Stimulated activated CD4-positive, alpha-beta T cell treated with anti-CD3 and anti-CD28 coated beads, Interleukin-1b, Interleukin-23, amount 100 ng/mL, for 24 hours (primary cell): ENCODE measurements at places on chromosomes 3 and 15.
A peak's percentile ranks its signal among the peaks of the same experiment; 100 is the strongest.

GRCh38 chr3:188296761-188297612 lies 143.0 kb downstream of the LPP start:
- no peak for DNase-seq

- no peak for DNase-seq
Observed at GRCh38 chr3:193271101-193271840, 30.2 kb downstream of the PLAAT1 start.

DNA sequence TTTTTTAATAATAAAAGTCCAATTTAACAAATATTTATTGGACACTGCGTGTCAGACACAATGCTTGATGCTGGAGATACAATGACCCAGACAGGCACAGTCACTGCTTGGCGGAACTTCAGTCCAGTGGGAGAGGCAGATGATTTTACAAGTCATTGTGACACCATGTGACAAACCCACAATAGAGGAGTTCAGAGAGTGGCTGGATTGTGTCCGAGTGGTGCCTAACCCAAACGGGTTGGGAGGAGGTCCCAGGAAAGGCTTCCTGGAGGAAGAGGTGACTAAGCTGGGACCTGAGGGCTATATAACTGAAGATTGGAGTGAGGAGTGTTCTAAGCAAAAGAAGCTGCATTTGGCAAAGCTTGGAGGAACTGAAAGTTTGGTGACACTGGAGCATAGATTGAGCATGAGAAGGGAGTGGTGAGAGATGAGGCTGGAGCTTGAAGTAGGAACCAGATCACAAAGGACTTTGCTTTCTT lies 41.4 kb downstream of the CRTC3 start:
- no peak for DNase-seq

DNA sequence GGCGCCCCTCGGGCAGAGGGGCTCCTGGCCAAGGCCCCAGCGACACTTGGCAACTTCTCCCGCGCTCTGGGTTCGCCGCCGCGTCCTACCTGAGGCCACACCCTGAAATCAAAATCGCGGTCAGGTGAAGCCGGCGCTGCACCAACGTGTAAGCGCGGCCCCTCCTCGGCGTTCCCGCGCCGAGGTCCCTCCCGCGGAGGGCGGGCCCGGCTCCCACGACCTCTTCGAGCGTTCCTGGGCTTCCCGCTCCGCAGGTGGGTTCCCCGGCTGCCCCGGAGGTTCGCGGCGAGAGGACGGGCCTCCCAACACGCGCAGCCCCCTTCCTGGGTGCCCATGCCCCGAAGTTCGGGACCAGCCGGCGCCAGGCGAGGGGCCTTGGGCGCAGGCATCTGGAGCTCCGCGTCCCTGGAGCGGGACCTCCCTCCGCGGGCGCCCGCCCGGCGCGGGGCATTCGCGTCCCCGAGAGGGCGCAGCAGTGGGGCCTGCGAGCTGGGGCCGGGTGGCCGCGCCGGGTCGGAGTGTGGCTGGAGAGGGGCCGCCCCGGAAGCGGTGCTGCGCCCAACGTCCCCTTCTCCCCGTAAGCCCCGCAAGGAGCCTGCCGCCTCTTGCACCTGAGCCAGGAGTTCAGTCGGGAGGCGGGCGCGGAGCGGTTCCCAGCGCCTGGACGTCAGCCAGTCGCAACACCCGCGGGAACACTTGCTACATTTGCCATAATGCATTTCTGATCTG lies 13.7 kb downstream of the PAK6 start:
- no peak for DNase-seq

GRCh38 chr3:43867436-43868072 lies 176.8 kb downstream of the ABHD5 start:
- DNase-seq, result no peak

DNA sequence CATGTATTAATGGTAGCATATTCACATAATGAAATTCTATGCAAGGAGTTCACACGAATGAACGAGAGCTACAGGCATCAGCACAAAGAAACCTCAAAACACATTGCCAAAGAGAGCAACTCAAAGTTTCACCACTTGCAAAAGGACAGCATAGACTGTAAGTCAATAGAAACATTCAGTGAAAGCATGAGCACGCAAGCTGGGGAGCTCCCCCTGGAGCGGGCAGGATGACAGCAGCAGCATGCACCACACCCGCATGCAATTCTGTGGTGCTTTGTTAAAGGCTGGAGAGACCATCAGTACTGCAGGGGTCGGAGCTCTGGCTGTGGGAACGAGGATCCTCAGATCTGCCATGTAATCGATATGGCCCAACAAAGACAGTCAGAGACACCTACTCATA lies 18.7 kb downstream of the OCA2 start:
- no peak for DNase-seq

- no peak for DNase-seq
Observed at GRCh38 chr3:55792009-55792408, 304.9 kb upstream of the WNT5A start.

DNA sequence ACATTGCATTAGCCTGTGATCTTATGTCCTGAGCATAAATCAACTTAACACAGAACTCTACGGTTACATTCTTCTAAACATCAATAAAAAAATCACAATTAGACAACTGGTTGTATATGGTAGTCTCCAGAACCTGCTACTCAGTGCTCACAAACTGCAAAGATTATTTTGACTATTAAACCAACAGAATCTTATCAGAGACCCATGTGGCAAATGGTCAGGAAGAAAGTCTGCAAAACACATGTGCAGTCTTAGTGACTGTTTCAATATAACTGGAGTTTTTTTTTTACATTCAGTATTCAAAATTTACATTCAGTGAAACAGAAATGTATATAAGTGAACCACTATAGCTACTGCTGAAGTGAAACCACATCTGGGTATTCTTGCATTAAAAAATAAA lies 27.3 kb upstream of the PYGO1 start:
- DNase-seq, result no peak

GRCh38 chr3:46849045-46849631 lies 14.1 kb downstream of the MYL3 start:
- DNase-seq, result no peak

GRCh38 chr15:50558012-50558411 lies 11.5 kb upstream of the USP50 start:
- DNase-seq, result no peak

DNA sequence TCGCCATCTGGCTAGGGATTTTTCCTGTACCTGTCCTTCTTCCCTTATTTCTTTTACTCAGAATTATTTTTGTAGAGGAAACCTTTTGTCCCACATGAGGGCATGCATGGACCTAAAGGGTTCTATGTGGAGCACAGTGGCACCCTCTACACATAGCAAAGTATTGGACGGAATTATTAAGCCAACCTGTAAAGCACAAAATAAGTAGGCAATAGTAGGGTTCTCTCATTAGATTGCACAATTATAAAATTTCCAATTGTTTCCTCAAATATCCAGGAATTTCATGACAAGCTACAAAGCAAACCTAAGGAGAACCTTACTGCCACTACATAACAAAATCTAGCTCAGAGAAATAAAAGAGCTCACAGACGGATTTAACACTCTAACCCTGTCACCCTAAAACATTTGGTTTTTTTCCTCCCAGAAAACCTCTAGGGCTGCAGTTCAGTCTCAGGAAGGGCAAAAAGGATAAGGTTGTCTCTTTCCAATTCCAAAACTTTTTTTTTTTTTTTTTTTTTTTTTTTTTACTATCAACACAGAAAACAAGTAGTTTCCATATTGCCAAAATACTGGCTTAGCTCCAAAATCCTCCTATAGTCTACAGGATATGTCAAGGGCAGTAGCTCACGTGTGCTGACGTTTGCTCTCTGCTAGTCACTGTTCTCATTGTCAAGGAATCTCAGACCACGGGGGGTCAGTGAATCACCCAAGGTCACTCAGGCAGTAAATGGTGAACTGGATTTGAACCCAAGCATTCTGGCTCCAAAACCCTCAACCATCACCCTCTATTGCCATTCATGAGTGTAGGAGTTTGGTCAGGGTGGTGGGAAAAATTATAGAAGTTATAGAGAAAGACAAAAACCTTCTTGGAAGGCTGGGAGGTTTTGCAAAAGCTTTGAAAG lies 52.3 kb downstream of the NCEH1 start:
- no peak for DNase-seq

DNA sequence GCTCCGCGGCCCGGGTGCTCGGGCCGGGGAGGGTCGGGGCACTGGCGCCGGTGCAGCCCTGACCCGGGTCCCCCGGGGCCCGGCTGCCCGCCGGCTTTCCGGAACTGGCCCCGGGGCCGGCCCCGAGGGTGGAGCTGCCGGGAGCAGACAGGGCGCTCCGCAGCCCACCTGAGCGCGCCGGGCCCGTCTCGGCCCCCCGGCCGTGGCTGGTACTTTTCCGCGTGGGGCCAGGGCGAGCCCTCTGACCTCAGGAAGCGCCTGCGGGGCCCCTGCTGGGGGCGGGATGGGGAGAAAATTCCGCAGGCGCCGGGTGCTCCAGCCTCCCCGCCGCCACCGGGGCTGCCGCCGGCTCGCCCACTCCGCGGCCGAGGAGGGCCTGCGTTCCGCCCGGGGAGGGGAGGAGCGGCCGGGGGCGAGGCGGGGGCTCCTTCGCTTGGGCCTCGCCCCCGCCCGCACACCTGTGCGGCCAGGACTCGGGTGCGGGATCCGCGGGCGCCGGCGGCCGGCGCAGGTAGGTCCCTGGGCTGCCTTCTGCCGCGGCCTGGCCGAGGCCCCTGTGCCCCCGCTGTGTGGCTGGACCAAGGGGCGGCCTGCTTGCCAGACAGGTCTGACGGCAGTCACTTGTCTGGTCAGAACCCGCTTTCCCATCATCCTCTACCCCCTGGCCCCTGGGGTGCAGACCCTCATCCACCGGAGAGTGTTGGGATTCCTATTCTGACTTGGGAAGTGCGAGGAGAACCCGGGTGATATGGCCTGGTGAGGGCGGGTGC lies 3.5 kb downstream of the FURIN start:
- DNase-seq, result no peak

GRCh38 chr15:76588811-76589747 lies 252.5 kb downstream of the ISL2 start:
- no peak for DNase-seq

- DNase-seq, result no peak
Observed at GRCh38 chr3:149296972-149297371, 36.5 kb downstream of the TM4SF18 start.

DNA sequence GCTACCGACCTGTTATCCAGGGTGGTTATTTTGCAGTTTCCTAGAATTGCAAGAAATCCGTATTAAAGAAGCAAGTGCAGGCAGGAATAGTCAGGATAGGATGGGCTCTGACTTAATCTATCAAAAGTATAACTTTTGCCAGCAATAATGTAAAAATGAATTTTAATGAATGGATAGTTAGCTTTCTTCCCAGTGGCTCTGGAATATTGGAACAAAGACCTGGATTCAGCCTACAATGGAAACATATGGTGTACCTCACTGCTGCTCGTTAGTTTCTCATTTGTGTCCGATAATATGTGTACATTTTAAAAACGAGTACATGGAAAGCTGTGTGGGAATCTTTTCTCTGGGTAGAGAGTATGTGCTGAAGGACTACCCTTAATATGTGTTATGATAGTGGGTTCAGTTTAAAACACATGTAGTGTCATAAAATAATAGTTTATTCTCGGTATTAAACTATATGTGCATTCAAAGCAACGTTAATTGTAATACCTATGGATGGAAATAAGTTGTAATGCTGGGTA lies 805 bp downstream of the SERPINI1 start:
- no peak for DNase-seq

DNA sequence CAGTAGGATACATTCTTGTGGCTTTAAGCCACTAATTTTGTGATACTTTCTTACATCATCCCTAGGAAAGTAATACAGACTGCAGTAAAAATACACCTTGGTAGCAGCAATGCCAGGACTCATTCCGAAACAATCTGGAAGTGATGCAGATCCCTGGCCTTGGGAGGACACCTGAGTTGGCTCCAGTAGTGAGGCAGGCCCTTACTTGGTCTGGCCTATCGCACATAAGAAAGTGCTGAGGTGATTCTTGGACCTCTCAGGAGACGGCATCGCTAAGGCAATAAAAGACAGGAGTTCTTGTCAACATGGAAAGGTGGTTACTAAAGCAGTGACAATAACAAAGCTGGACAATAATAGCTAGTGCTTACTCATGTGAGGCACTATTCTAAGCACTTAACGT lies 126.5 kb downstream of the SUCNR1 start:
- no peak for DNase-seq

- DNase-seq, result no peak
Observed at GRCh38 chr3:184345317-184346144, 8.1 kb downstream of the FAM131A start.

- no peak for DNase-seq
Observed at GRCh38 chr3:186109897-186110803, 1.3 kb upstream of the ETV5 start.

DNA sequence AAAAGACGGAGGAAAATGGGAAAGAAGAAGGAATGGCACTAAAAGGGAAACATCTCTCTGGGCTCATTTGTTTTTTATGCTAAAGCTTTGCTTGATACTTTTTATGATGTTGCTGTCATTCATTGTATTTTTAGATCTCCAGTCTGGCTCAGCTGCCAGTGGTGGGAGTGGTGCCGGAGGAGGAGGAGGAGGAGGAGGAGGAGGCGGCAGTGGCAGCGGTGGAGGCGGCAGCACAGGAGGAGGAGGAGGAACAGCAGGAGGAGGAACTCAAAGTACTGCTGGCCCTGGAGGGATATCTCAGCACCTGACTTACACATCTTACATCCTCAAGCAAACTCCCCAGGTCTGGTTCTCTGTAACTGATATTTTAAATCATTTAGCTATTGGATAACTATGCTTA lies 49.6 kb downstream of the MAP6D1 start:
- no peak for DNase-seq

GRCh38 chr15:78207641-78208340 lies 26.6 kb downstream of the ACSBG1 start:
- DNase-seq, result no peak

- no peak for DNase-seq
Observed at GRCh38 chr15:95816591-95816990, 513.9 kb upstream of the NR2F2 start.

- DNase-seq, result no peak
Observed at GRCh38 chr3:11238880-11239279, 33.3 kb upstream of the ATG7 start.

- no peak for DNase-seq
Observed at GRCh38 chr3:14440531-14441239, 38.3 kb downstream of the SLC6A6 start.

DNA sequence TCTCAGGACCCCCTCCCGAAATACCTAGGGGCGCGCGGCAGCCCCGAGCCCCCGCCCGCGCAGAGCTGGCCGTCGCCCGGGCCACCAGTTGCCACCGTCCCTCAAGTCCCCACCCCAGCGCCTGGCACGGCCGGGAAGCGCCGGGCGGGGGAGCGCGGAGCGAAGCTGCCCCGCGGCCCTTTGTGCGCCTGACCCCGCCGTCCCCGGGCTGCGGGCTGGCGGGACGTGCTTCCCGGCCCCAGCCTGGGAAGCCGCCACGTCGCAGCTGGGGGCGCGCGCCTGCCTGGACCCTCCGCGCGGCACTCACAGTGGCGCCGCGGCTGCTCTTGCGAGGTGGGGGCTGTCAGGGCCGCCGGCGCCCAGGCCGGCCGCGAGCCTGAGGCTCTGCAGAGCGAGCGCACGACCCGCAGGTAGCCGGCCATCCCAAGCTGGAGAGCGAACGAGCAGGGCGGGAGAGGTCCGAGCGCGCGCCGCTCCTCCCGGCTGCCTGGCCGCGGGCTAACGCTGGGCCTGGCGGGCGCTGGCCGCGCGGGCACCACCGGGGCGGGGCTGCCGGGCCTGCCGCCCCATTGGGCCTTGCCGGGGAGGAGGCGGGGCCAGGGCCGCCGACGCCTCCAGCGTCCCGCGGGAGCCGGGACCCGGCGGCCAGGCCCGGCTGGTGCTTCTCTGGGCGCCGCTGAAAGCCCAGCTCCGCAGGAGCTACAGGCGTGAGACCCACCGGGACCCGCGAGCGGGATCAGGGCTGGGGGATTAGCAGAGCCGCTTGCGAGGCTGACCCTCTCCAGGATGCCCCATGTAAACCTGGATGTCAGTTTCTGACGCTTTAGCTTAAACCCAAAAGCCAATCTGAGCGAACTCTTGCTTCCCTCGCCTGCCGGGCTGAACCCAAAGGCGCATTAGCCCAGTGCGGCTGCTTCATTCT lies at the start of gene IDH2:
Gene IDH2 (minus strand): TSS at position 500 of the 922 bp plus-strand sequence. CDS start 78 bp downstream, at position 422.
- peak; percentile 39 for DNase-seq
